ENCODE measurements at places on chromosomes 4 and X.
A peak's percentile ranks its signal among the peaks of the same experiment; 100 is the strongest.

- no peak for DNase-seq
These were observed 111.9 kb downstream of the HDAC8 start for GRCh38 chrX:72460715-72461114.

- no peak for DNase-seq
These were observed 47.7 kb downstream of the KLF8 start for GRCh38 chrX:56279863-56280262.

- DNase-seq: peak; percentile 99
These were observed 30.8 kb downstream of the RTL5 start for GRCh38 chrX:72100824-72101351.

- peak; percentile 93 for DNase-seq
These were observed 82.3 kb upstream of the CD99 start for GRCh38 chrX:2608638-2609430.

DNA sequence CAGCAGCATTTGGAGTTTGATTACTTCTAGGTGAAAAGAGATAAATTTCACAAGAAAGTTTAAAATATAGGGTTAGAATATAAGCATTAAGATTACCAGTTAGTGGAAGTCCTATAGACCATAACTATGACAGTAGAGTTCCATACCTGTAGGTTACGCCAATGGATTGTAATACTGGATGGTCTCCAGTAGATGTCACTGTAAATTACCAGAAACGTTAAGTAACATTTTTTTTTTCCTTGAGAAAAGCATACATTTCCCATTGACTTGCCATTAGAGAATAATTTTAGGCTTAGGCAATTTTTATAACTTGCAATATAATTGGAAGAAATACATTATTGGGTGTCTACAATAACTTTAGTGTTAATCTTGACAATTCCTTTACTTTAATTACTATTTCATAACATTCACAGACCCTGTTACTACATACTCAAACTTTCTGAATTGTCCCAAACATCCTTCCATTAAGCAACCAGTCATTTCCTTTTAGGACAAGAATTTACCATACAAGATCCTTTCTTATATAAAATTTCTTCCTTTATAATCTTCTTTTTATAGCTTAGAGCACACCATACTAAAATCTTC is 304.1 kb upstream of the TECRL start:
- DNase-seq: peak; percentile 38

DNA sequence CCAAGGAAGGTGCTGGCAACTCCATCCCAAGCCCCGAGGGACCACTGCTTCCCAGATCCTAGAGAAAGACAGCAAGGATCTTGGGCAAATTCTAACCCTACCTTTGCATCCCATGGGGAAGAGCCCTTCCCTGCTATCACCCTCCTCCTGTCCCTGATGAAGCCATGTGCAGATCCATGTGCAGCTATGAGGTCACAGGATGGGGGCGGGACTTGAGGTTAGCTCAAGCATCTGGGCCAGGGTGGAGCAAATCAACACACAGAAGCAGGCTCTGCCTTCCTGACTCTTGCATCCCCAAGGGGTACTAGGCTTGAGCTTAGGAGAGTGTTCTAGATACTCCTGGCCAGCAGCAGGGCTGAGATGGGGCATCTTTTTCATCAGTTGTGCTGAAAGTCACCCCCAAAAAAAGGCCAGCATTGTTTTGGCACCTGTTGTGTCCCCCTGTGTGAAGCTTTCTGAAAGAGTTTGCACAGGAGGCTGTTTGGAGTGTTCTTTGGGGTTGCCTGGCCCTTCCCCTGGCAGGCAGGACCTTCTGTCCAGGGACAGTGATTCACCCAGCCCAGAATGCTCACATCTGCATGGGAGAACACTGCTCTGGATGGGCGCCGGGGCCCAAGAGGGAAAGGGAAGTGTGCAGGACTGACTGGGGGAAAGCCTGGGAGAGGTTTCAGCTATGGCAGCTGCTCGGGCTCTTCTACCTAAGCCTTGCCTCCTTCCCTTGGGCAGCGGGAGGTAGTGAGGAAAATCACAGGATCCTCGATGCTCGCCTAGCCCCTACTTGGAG is 50.8 kb downstream of the PRPS1 start:
- peak; percentile 81 for DNase-seq

GRCh38 chr4:65502131-65502701 is 168.1 kb downstream of the EPHA5 start:
- no peak for DNase-seq

DNA sequence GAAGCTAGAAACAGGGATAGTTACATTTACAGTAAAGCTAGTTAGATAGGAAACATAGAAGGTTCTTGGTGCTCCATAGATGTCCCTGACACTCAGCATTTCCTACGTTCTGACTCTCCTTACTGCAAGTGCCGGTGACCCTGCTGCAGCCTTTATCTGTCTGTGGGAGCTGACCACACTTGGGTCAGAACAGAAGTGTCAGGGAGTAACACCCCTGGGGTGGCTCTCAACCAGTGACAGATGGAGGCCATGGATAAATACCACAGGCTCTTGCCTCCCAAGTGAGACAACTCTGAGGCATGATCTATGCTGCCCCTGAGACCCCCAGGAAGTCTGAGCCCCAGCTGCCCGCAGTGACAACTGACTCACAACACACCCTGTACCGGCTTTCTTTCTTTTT is 69.8 kb downstream of the ANXA3 start:
- no peak for DNase-seq

DNA sequence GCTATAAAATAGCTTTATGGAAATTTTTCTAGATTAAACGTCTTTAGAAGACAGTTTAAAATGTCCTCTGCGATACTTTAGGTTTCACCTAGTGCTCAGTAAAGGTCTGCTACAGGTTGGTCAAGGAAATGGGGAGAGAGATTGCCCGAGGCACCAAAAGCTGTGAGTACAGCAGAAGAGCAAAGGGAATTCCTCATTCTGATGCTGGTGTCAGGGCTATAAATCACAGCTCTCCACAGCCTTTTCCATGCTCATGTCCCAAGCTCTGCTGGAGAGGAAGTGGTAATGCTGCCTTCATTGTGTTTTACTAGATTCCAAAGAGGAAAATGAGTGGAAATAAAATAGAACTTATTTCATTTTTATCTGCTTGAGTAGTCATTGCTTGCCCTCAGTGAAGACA is 2060.4 kb downstream of the ARAP2 start:
- no peak for DNase-seq

GRCh38 chr4:72983709-72984108 is 85.8 kb downstream of the COX18 start:
- DNase-seq: no peak

DNA sequence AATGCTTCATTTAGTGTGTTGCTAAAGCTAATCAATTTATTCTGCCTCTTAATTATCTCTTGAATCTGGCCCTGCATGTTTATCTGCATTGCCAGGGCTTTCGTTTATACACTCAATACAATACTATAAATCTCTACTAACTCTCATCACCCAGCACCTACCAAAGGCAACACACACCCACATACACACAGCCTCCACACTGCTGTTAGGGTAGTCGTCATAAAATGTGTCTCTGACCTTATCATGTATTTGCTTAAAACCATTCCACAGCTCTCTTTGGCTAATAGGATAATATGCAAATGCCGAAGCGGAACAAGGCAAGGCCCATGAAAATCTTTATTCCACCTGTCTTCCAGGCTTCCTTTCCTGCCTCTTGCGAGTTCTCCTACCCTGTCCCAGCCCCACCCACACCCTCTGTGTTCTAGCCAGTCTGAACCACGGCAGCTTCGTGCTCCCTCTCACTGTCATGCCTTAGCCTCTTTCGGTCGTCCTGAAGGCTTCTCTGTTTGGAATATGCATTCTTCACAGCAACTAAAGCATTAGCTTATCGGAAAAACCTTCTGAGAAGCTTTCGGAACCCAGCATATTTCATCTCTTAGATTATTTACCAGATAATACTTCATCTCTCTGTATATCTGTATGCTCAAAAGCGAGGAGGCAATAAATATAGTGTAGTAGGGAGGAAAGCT is 333.5 kb downstream of the TENM3 start:
- no peak for DNase-seq

- DNase-seq: no peak
These were observed 13.0 kb downstream of the TMEM164 start for GRCh38 chrX:110015915-110016314.

GRCh38 chr4:2927696-2928075 is 35.5 kb downstream of the NOP14 start:
- DNase-seq: no peak

DNA sequence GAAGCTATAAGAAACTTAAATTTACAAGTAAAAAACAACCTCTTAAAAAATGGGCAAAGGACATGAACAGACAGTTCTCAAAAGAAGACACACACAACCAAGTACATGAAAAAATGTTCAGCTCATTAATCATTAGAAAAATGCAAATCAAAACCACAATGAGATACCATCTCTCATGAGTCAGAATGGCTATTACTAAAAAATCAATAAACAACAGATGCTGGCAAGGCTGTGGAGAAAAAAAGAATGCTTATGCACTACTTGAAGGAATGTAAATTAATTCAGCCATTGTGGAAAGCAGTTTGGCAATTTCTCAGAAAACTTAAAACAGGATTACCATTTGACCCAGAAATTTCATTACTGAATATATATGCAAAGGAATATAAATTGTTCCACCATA is 666.3 kb upstream of the GRIA3 start:
- no peak for DNase-seq

- DNase-seq: no peak
These were observed 15.9 kb upstream of the XKRX start for GRCh38 chrX:100944601-100945000.

DNA sequence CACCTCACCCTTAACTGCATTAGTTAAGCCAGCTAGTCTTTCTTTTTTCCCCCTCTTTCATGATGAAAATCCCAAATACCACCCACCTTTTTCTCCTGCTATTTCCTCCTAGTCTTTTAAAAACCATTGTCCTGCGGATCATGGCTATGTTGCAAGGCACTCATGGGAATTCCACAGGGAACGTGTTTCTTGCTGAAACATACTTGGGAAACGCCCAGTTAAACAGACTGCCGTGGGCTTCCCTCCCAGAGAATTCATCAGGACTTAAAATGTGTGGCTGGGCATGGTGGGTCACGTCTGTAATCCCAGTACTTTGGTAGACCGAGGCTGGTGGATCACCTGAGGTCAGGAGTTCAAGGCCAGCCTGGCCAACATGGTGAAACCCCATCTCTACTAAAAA is 32.2 kb downstream of the XG start:
- no peak for DNase-seq

DNA sequence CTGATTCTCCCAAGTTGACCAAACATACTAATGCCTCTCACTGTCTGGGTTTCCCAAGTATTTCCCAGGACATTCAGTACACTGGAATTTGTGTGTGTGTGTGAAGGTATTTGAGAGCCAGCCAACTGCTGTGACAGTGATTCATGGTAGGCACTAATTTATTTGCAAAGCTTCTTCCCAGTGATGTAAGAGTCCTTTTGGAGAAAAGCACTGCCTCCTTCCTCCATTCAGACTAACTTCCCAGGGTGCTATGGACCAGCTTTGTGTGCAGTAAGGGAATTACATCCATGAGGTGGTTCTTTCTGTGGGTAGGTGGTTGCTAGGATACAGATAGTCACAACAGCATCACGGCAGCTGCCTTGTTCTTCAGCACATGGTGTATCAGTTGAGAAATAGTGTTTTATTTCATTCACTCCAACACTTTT is 8.7 kb downstream of the EGF start:
- DNase-seq: no peak

- DNase-seq: no peak
These were observed 34.4 kb upstream of the USP46 start for GRCh38 chr4:52693492-52693891.

DNA sequence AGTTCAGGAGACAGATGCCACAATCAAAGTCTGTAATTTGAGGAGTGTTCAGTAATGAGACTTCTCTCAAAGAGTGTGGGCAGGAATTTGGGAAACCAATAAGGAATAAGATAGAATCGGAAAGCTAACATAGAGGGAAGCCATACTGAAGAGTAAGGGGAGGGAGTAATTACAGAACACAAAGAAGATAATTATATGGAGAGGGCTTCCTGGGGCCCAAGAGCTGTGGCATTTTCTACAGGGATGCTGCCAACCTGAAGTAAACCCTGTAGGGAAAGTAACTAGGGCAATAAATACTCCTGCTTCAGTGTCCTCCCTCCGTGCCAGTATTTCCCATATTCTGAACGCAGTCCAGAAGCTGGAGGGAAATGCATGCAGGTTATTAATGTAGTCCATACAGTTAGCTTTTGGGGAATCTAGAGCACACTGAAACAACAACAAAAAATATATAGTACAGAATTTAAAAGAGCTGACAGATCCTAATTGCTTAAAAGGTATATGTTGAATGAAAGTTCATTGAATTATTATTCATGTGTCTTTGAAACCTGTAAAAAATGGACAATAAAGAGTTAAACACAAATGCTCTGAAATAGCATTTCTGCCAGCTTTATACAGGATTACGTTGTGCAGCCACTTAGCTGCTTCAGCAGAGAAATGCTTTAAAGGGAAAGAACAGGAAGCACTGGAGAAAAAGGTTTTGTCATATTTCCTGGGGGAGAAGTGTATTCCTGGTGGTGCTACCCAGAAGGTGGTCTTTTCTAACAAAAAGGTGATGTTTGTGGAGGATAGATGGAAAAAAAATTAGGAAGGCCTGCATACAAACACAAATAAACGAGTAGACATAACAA is 48.0 kb downstream of the CXXC4 start:
- DNase-seq: no peak

DNA sequence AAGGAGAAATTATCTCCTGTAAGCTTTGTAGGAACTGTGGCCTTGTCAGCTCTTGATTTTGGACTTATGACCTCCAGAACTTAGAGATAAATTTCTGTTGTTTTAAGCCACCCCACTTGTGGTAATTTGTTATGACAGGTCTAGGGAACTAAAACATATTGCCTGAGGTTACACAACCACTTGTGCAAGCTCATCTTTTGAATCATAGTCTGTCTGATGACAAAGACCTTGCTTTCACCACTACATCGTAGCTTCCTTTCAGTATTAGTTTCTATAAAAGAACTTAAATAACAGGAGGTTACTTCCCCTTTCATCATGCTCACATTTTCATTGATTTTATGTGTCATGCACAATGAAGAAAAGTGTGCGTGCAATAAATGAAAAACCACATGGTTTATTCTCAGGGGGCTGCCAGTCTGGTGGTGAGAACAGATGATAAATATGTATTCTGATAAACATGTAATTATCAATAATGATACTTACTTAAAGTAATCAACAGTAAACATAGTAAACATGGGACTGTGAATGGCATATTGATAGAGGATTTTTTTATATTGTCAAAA is 690.0 kb upstream of the HS3ST1 start:
- DNase-seq: peak; percentile 4

GRCh38 chr4:188660796-188661195 is 521.6 kb downstream of the TRIML1 start:
- no peak for DNase-seq

GRCh38 chrX:151680805-151681204 is 14.5 kb upstream of the PRRG3 start:
- peak; percentile 72 for DNase-seq

- no peak for DNase-seq
These were observed 3.2 kb upstream of the AREG start for GRCh38 chr4:74441744-74442143.

GRCh38 chr4:99352602-99353537 is at the start of gene ADH1C:
Gene ADH1C (minus strand): TSS chr4:99352746. CDS start chr4:99352675, 71 bp downstream.
- no peak for DNase-seq

DNA sequence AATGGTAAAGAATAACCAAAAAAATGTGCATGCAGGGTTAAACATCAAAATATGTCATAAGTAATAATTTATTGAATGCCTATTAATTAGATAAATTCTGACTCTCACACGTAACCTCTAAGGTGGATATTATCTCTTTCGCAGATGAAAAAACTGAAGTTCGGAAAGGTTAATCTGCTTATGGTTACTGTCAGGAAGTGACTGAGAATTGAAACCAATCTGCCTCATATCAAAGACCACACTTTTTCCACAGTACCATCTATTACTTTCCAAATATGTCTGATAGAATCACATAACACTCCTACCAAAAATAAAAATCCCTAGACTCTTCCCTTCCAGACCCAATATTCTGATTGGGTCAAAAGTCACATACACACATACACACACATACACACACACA is 6.2 kb downstream of the CHIC2 start:
- DNase-seq: no peak

Data from KBM-7 (cell line).